MCF 10A (cell line): ENCODE measurements at places on chromosomes 12 and 14.

GRCh38 chr14:104930526-104931303 lies 6.0 kb downstream of the PLD4 start:
- DNase-seq = no peak

DNA sequence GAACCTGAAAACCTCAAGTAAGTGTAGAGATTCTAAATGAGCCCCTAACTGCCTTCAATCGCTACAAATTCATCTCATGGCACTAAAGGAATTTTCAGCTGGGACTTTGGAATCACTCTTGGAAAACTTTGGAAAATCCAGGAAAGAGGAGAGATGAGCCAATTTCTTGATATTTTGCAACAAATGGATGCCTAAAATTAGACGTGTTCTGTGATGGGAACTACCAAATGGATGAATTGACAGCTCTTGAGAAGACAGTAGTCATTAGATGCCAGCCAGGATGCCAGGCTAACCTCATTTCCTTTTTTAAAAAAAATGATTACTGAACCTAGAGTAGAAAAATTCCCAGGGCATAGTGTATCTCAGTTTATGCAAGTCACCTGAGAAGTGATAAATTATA lies 78.3 kb downstream of the NPAS3 start:
- DNase-seq = no peak

DNA sequence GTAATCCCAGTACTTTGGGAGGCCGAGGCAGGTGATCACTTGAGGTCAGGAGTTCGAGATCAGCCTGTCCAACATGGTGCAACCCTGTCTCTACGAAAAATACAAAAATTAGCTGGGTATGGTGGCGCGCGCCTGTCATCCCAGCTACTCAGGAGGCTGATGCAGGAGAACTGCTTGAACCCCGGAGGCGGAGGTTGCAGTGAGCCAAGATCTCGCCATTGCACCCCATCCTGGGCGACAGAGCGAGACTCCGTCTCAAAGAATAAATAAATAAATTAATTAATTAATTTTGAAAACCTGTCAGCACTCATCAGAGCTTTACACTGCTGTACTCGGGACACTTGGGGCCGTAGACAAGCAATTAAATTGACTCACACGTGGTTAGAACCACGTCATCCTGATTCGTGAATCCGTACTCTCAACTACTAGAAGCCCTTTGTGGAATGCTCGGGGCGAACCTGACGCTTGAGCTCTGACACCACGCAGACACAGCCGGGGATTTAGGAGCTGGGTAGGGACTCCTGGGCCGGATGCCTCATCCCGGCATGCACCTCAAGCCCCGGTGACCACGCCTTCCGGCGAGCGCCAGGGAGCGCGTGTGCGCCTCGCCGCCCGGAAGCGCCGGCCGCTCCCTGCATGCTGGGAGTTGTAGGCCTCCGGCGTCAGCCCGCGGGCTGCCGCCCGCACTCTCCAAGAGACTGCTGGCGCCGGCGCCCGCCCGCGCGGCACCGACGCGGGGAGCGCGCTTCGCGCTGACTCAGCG lies at the start of gene XPOT:
Gene XPOT (plus strand): TSS at position 686 of the 763 bp plus-strand sequence. CDS start 5,644 bp downstream, outside the sequence.
- DNase-seq = peak; percentile 97

DNA sequence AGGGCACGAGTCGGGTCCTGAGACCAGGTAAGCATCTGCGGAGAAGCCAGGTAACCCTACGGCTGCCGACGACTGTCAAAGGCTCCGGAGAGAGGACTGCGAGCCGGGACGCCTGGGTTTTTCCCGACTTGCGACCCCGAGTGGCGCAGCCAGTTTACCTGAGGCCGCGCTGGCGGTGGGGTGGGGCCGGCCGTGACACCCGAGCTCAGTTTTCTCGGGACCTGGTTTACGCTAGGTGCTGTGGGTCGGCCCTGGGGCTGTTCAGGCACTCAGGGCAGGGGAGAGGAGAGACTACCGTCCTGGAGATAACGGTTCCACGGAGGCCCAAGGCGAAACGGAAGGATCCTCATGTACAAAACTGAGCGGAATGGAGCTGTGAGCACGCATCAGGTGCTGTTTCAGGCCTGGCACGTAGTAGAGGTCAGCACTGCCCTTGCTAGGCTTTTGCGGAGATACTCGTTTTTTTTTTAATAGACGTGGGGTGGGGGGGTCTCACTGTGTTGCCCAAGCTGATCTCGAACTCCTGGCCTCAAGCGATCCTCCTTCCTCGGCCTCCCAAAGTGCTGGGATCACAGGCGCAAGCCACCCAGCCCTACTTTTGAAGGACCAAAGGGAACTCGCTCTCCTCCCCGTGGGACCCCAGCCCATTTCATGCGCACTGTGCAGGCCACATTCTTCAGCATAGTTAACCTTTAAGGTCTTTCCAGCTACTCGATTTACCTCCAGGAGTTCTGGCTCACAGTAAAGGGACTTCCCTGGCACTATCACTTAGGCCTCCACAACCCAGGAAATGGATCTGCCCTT lies 471 bp downstream of the MTRFR start:
- DNase-seq = no peak

DNA sequence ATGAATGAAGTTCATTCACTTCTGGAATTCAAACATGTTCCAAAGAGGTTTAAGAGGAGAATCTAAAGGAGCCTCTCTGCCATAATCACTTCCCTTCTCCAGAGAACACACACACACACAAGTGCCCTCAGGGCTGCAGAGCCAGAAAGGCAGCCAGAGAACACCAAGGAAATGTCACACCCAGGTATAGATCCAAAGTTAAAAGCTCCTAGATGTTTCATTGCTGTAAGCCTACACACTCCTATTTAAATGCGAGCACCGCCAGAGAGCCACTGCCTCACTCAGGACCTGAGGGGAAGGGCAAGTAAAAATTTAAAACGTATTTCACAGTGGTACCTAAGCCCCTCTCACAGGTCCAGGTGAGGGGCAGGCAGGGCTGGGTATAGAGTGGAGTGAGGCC lies 82.4 kb downstream of the TTC9 start:
- DNase-seq = no peak

DNA sequence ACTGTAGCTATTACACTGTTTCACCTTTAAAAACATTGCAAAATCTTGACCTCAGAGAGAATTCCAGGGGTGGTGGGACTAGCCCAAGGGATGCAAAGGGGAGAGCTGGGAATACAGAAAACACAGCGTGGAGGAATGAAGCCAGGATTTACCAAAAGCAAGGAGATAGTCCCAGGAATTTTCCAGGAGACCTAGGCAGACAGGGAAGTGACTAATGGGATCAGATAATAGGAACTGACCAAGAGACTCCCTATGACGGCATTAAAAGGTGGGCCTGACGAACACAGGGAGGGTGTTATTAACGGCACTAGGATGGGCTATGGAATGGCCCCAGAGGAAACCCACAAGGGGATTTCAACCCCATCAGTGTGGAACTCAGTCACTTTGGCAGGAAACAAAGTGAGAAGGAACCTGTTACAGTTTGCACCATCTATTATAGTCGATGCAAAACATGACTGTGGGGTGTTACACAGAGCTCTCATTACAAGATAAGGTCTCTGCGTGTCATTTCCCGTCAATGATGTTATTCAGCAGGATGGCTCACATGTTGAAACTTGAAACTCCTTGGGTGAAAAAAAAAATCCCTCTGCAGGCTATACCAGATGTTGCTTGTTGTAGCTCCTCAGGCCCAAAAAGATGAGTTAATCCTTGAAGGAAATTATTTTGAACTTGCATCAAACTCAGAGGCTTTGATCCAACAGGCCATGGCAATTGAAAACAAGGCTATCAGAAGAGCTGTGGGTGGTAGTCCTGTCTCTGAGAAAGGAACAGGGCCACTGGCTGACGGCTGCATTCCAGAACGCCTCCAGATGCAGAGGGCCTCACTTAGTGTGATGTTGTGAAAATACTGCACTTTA lies 58.7 kb downstream of the DRAM1 start:
- DNase-seq = peak; percentile 91

GRCh38 chr12:90897316-90897715 lies 57.7 kb downstream of the CCER1 start:
- DNase-seq = no peak

GRCh38 chr14:61398221-61398620 lies 76.8 kb downstream of the PRKCH start:
- DNase-seq = no peak

GRCh38 chr12:56205445-56205844 lies 16.2 kb upstream of the SMARCC2 start:
- DNase-seq = no peak

- peak; percentile 68 for DNase-seq
Observed at GRCh38 chr12:75635606-75636444, 124.4 kb upstream of the KRR1 start.

GRCh38 chr12:132583411-132583710 lies 27.0 kb downstream of the LRCOL1 start:
- DNase-seq = no peak

DNA sequence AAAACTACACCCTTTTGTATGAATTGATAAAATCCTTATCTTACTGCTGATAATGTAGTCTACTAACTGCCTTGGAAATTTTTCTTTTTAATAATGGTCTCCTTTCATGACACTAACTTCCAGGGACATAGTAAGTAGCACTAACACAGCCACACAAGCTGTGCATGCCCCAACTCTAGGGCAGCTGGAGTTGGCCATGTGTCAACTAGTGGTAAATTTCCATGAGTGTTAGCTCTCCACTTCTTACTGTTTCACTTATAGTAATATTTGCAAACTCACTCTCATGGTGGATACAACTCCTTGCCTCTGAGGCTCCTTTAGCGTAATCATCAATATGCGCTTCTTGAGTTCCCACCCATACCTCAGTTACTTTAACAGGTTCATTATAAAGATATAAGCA lies 38.0 kb downstream of the LGR5 start:
- no peak for DNase-seq
